ENCODE measurements at places on chromosomes 16 and 17.
A peak's percentile ranks its signal among the peaks of the same experiment; 100 is the strongest.

DNA sequence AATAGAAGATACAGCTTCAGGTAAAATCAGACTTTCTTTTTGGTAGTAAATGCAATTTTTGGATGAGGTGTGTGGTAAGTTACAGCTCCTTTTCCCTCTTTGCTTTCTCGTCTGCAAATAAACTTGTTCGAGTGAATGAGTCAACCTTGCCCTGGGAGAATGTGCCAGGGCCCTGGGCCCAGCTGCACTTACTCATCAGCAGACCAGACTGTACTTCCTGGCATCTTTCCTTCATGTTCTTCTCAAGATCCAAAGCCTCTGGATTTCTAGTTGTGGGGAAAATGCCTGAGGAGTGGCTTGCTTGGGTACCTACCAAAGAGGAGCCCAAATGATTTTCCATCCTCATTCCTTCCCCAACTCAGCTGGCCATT is 5.4 kb upstream of the G6PC1 start:
- no peak overlapping the region for H3K27ac ChIP-seq
- peaks cover 2% of the 10 kb centered on the region for H3K4me1 ChIP-seq
- no peaks in the 10 kb centered on the region for H3K36me3 ChIP-seq
- peaks cover 14% of the 10 kb centered on the region for H3K27me3 ChIP-seq

GRCh38 chr16:62475573-62475972 is 439.3 kb upstream of the CDH8 start:
- no peaks in the 10 kb centered on the region for H3K4me1 ChIP-seq
- H3K36me3 ChIP-seq: no peaks in the 10 kb centered on the region
- H3K27ac ChIP-seq: no peak overlapping the region
- no peak for DNase-seq
- no peak overlapping the region for H3K4me3 ChIP-seq

- peaks cover 37% of the 10 kb centered on the region for H3K36me3 ChIP-seq
- peak overlapping the region; percentile 31 for H3K27ac ChIP-seq
- no peak overlapping the region for H3K4me3 ChIP-seq
- peaks cover 4% of the 10 kb centered on the region for H3K4me1 ChIP-seq
- no peak for DNase-seq
These were observed 6.7 kb upstream of the SMIM5 start for GRCh38 chr17:75626496-75627038.

GRCh38 chr17:17701112-17701511 is 19.9 kb downstream of the RAI1 start:
- peak overlapping the region; percentile 70 for H3K4me3 ChIP-seq
- peaks cover 11% of the 10 kb centered on the region for H3K36me3 ChIP-seq
- peak overlapping the region; percentile 42 for H3K27ac ChIP-seq

GRCh38 chr16:62755938-62756337 is 719.7 kb upstream of the CDH8 start:
- H3K27ac ChIP-seq: peak overlapping the region; percentile 20
- DNase-seq: no peak

- no peak for DNase-seq
- no peaks in the 10 kb centered on the region for H3K27me3 ChIP-seq
- no peak overlapping the region for H3K4me3 ChIP-seq
- peaks cover 43% of the 10 kb centered on the region for H3K4me1 ChIP-seq
- H3K36me3 ChIP-seq: peaks cover 2% of the 10 kb centered on the region
- no peak overlapping the region for H3K27ac ChIP-seq
These were observed 80.7 kb downstream of the MPRIP start for GRCh38 chr17:17122781-17123483.

GRCh38 chr17:32954477-32954876 is 26.5 kb downstream of the TMEM98 start:
- H3K27ac ChIP-seq: no peak overlapping the region
- DNase-seq: no peak
- peaks cover 13% of the 10 kb centered on the region for H3K27me3 ChIP-seq

GRCh38 chr17:2222901-2223616 is 80.5 kb downstream of the SMG6 start:
- peaks cover 10% of the 10 kb centered on the region for H3K4me1 ChIP-seq
- no peak overlapping the region for H3K27ac ChIP-seq
- peaks cover 21% of the 10 kb centered on the region for H3K36me3 ChIP-seq
- no peaks in the 10 kb centered on the region for H3K27me3 ChIP-seq

GRCh38 chr17:57948555-57949420 is 6.4 kb downstream of the CUEDC1 start:
- peak overlapping the region; percentile 23 for H3K4me3 ChIP-seq
- no peak for DNase-seq
- peaks cover 49% of the 10 kb centered on the region for H3K4me1 ChIP-seq
- peak overlapping the region; percentile 0 for H3K27ac ChIP-seq
- H3K27me3 ChIP-seq: peaks cover 25% of the 10 kb centered on the region

DNA sequence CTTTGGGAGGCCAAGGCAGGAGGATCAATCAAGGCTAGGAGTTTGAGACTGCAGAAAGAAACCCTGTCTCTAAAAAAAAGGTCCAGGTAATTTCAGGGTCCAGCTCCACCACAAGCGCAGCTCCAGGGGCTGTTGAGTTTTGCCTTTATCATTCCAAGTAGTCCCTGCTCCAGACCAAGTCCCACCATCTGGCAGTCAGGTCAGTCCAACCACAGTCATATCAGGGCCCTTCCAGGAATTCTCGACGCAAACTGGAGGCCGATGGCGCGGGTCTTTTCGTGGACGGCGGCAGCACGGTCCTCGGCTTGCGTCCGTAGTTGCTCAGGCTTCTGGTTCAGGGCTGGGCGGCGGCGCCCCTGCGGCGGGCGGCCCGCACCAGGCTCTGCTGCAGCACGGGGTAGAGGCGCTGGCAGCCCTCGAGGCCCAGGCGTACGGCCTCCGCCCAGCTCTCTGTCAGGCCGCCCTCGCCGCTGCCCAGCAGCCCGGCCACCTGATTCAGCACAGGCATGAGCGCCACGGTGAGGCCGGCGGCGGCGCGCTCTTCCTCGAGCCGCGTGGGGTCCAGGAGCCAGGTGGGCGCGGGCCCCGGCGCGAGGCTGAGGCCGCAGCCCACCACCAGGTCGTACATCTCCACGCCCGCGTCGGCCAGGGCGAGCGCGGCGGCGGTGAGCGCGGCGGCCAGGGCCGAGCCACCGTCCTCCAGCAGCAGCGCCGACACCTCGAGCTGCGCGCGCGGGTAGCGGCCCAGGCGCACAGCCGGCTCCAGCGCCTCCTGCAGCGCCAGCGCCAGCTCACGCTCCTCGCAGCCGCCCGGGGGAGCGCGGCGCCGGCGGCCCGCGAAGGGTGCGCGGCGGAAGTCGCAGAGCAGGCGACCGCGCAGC is 752 bp downstream of the EXOSC6 start:
- peak overlapping the region; percentile 94 for H3K4me3 ChIP-seq
- H3K27ac ChIP-seq: peak overlapping the region; percentile 69
- no peaks in the 10 kb centered on the region for H3K27me3 ChIP-seq

DNA sequence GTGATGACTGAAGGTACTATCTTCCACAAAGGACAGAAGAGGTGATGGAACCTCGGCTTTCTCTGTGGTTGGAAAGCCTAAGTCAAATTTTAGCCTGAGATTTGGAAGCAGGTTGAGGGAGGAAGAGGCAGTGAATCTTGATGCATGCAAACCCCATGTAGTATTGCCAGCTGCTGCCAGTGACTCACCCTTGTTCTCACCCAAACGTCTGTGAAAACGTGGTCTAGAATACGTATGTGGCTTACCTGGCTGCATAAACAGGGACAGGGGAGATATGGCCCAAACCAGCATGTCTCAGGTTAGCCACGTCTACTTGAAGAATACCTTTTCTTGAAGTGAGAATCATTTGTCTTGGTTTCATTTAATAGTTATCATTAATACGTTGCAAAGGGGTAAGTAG is 438.0 kb upstream of the MAF start:
- DNase-seq: no peak
- no peak overlapping the region for H3K27ac ChIP-seq
- H3K4me3 ChIP-seq: no peak overlapping the region

GRCh38 chr16:69796285-69797118 is 34.4 kb downstream of the WWP2 start:
- H3K4me1 ChIP-seq: peaks cover 14% of the 10 kb centered on the region
- no peaks in the 10 kb centered on the region for H3K27me3 ChIP-seq
- no peak overlapping the region for H3K27ac ChIP-seq
- no peak overlapping the region for H3K4me3 ChIP-seq
- peaks cover 27% of the 10 kb centered on the region for H3K36me3 ChIP-seq

DNA sequence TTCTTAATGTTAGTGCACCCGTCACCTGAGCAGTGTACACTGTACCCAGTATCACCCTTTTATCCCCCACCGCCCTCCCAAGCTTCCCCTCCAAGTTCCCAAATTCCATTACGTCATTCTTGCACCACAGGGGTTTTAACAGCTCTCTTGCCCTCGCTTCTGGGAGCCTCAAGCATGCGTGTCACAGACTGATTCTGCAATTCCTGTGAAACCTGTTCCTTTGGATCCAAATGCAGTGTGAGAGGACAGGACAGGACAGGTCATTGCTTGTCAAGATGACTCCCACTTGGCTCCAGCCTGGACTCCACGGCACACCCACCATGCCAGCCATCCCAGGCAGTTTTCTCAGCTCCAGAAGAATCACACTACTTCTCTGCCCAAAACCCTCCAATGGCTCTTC is 44.1 kb downstream of the CYB5D2 start:
- peaks cover 52% of the 10 kb centered on the region for H3K36me3 ChIP-seq
- no peak for DNase-seq
- H3K4me3 ChIP-seq: no peak overlapping the region
- no peaks in the 10 kb centered on the region for H3K27me3 ChIP-seq
- peak overlapping the region; percentile 59 for H3K27ac ChIP-seq
- H3K4me1 ChIP-seq: peaks cover 5% of the 10 kb centered on the region

- no peak overlapping the region for H3K4me3 ChIP-seq
- H3K4me1 ChIP-seq: no peaks in the 10 kb centered on the region
- no peak overlapping the region for H3K27ac ChIP-seq
- H3K36me3 ChIP-seq: peaks cover 54% of the 10 kb centered on the region
- DNase-seq: no peak
- no peaks in the 10 kb centered on the region for H3K27me3 ChIP-seq
These were observed 20.6 kb downstream of the VPS53 start for GRCh38 chr17:693791-694638.

GRCh38 chr16:9484426-9484825 is 393.0 kb downstream of the HAPSTR1 start:
- no peak overlapping the region for H3K4me3 ChIP-seq
- H3K27me3 ChIP-seq: no peaks in the 10 kb centered on the region
- no peaks in the 10 kb centered on the region for H3K4me1 ChIP-seq
- DNase-seq: no peak
- no peaks in the 10 kb centered on the region for H3K36me3 ChIP-seq

DNA sequence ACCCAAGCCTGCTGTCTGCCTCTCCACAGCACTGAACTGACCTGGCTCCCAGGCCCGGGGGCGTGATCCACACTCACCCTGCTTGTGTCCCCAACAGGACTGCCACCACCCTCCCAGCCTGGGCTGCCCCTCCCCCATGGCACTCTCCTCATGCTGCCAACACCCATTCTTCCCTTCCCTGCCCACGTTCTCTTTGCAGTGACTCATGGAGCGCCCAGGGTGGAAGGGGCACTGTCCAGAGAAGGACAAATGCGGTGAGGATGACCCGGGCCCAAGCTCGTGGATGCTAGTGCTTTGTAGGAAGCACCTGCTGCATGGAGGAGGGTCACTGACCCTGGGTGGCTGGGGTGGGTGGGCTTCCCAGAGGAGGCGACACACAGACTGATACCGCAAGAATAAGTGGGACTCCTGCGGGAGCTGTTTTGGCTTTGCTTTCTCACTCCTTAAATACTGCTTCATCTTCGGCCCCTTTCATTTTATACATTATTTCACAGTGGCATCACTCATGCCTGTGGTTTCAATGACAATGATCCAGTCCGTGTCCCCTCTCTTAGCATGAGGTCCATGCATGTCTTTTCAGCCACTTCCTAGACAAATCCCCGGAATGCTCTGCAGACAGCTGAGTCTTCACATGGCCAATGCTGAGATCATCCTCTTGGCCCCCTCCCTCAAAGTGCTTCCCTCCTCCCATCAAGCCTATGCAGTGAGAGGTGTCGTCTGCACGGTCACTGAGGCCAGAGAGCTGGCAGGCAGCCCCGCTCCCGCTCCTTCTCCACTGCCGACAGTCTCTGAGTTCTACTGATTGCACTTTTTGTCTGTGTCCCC is 17.6 kb downstream of the CDK5R1 start:
- no peak for DNase-seq
- H3K36me3 ChIP-seq: peaks cover 1% of the 10 kb centered on the region
- H3K27ac ChIP-seq: peak overlapping the region; percentile 91
- H3K4me1 ChIP-seq: peaks cover 34% of the 10 kb centered on the region
- H3K27me3 ChIP-seq: no peaks in the 10 kb centered on the region
- H3K4me3 ChIP-seq: peak overlapping the region; percentile 63

All from stimulated activated naive B cell treated with anti-CD40 and anti-IgM and Interleukin-4, amounts not matched to agents 10 μg/mL and 1 μg/mL and 100 μg/mL, for 72 hours (primary cell).